Stimulated activated CD8-positive, alpha-beta memory T cell treated with anti-CD3 and anti-CD28 coated beads, Interleukin-4, amount 100 ng/mL, for 1 hour (primary cell): ENCODE measurements at places on chromosomes 5 and 9.

DNA sequence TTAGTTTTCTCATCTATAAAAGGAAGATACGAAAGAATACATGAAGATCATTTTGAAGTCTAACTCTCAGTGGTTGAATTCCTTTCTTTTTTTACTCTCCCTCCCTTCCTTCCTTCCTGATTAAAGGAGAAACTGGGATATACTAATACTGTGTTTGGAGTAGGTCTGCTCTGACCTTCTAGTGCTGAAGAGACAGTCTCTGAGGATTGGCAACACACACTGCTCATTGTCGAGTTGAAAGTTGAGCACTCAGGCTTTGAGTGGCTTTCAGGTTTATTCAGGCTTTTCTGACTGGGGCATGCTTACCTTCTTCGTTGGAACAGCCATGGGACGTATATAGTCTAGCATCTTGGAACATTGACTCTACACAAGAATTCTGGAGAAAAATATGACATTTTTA, 86.9 kb upstream of the RPS23 start:
- DNase-seq = no peak

DNA sequence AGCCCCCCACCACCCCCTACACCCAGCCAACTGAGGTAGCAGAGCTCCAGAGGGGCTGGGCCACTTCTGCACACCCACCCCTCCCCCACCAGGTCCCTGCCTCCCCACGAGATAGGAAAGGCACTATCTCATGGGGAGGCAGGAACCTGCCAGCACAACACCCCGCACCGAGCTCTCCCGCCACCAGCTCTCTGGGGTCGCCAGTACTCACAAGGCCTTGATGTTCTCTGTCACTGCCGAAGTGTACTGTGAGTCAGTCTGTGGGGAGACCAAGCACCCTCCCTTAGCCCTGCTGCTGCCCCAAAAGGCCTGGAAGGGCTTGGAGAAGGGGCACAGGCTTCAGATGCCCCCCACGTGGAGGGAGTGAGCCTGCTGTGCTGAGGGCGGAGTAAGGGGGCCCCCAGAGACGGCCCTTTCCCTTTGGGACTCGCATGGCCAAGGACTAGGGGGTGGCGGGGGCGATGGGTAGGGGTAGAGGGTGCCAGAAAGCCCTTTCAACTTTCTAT, 5.9 kb downstream of the MGAT4B start:
- no peak for DNase-seq

GRCh38 chr5:66415208-66415607, 181.0 kb upstream of the MAST4 start:
- DNase-seq = no peak

DNA sequence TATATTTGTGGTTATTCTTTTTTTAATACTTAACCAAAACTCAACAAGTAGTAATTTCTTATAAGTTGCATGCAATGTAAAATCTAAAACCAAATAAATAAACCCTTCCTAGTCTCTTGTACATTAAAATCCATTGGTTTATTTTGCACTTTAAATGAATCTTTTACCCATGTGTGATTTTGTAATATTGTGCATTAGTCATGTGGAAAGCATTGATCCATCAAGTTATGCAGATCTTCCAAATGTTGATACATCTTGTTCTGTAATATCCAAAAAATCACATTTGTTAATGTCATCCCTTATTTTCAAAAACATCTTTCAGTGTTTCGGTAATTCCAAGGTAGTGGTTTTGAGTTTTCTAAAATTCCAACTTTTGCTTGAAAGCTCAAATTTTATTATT, 63.3 kb downstream of the CWC27 start:
- DNase-seq = no peak

GRCh38 chr9:76191493-76191892, 202.7 kb downstream of the RFK start:
- no peak for DNase-seq

DNA sequence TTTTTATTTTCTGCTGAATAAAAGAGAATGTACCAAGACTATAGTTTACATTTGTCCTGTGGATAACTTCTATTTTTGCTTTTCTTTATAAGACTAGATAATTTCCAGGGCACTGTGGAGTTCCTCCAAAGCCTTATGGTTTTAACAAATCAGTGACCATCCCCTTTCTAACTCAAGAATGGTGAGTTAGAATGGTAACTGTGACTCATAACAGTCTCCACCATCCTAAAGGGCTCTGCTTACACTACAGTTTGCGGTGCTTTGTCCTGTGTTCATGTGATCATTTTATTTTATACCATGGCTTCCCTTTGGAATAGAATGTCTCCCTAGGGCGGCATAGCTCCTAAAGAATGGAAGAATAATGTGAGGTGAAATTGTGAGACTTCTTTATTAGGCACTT, 30.2 kb downstream of the WDR36 start:
- DNase-seq = no peak

GRCh38 chr9:126613651-126614050, at the start of gene LMX1B:
LMX1B (plus strand) TSS chr9:126613928; CDS start chr9:126614450, 522 bp downstream.
- DNase-seq = no peak

DNA sequence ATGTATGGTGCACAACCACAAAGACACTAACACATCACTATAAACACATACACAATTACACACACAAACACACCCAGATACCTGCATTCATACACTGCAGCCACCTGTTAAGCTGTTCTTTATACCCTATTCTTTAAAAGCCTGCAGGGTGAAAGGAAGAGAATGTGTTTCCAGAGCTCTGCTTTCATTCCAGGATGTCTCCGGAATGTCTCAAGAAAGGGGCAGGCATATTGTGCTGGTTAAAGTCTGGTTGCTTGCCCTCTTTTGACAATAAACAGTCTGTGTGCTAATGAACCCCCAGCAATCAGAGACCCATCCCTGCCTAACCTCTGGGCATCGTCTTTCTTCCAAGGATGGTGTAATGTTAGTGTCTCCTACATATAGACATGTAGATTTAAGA, 181.6 kb downstream of the EPB41L4A start:
- no peak for DNase-seq

GRCh38 chr9:9214066-9214465, 1398.7 kb downstream of the PTPRD start:
- no peak for DNase-seq

- DNase-seq = no peak
Measured at GRCh38 chr9:88824711-88825110, 166.6 kb upstream of the S1PR3 start.

GRCh38 chr5:53884844-53885243, 324.4 kb downstream of the NDUFS4 start:
- no peak for DNase-seq

DNA sequence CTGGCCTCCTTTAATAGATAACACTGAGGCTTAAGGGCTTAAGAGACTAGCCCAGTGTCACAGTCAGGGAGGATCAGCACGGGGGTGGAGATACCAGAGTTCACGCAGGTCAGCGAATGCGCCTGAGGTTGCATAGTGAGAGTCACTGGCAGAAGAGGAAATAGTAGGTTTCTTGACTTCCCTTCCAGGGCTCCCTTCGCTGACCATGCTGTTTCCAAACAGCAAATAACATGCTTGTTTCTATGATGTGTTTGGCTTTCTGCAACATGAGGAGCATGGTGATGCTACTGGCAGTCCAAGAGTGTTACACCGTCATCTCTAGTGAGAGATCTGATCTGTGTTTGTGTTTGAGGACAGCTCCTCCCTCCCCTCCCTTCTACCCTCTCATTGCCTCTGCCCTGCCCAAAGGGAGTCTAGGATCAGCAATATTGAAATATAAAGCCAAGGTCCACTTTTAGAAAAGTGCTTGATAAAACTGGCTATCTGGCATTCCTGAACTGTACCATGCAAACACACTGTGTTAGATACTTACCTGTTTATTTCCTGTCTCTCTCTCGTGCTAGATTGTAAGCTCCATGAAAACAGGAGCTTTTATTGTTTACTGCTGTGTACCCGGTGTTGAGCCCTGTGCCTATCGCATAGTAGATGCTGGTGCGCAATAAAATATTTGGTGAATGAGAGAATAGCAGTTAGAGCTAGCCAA, 12.3 kb downstream of the TLE4 start:
- DNase-seq = no peak

- no peak for DNase-seq
Measured at GRCh38 chr5:157924490-157924889, 65.5 kb upstream of the CLINT1 start.

GRCh38 chr9:113492343-113493202, 29.0 kb downstream of the RGS3 start:
- DNase-seq = no peak

DNA sequence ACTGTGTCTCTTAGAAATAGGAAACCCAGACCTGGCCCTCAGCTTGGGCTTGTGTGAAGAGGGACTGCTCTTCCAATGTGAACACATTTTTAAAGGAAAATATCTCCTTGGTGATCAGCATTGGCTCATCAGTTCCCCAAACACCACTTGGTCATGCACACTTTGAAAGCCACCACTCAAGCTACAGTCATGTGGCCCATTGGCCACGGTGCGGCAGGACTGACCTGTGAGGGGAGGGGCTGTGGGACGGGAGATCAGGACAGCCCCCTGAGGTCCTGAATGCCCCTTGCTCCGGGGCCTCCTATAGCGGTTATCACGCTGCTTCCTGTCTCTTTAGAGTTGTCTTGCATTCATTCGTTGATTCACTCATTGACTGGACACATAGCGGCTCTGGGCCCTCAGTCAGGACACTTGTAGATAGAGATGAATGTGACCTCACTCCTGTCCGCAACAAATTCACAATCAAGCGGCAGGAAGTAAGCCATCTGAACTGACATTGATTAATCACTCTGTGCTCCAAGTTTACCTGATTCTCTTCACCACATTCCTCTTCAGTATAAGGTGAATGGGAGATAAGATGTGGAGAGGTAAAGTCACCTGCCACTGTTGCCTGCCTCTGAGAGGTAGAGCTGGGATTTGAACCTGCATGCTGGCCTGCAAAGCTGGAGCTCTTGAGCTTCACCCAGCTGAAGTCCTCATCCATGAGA, 73.1 kb downstream of the COL15A1 start:
- DNase-seq = no peak

- DNase-seq = no peak
Measured at GRCh38 chr9:109286571-109286977, 34.3 kb downstream of the EPB41L4B start.

DNA sequence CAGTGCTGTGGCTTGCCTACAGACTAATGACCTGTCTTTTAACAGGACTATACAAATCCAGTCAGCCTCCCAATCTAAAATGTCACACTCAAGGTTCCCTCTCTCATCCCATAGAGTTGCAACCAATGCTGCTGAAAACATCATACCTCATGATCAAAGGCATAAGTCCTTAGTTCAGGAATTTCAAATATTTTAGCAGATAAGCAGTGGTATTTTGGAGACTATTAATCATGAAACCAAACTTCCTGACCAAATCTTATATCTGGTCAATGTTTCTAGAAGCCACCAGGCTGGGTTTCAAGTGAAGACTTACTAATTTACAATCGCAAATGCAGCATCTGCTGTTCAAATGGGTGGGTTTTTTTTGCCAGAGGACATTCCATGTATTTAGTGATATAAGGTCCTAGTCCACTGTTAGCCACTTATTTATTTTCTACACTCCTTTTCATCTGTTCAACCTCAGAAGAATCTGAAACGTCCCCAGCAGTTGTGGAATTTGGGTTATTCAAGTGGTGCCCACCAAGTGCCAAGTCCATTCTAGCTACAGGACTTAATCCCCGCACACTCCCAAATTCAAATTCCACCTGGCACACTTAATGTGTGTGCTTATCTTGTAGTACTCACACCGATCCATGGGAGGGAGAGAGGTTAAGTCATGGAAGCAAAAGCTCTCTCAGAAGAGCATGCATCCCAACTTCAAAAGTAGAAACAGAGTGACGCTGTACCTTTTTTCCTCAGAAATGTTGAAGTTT, 5.8 kb downstream of the TAS2R1 start:
- DNase-seq = no peak

GRCh38 chr5:138068742-138069600, 14.9 kb upstream of the WNT8A start:
- DNase-seq = peak; percentile 41

DNA sequence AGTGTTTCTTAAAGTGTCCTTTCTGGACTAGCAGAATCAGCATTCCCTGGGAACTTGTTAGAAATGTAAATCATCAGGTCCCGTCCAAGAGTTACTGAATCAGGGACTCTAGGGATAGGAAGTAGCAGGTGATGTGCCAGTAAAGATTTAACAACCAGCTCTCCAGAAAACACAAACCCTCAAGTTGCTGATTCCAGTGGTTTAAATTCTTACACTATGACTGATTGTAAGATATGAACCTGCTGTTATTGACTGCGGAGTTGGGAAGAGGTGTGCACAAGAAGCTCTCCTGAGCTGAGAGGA, 39.1 kb upstream of the BASP1 start:
- DNase-seq = no peak

DNA sequence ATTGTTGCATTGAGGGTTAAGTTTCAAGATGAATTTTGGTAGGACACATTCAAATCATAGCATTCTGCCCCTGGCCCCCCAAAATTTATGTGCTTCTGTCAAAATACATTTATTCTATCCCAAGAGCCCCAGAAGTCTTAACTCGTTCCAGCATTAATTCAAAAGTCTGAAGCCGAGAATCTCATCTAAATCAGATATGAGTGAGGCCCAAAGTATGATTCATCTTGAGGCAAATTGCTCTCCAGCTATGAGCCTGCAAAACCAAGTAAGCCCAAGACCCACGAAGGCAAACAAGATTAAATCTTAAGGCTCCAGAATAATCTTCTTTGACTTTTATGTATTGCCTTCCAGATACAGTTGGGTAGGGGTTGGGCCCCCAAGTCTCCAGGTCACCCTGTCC, 19.2 kb downstream of the TNPO1 start:
- no peak for DNase-seq

- no peak for DNase-seq
Measured at GRCh38 chr5:167898361-167899042, 392.9 kb upstream of the WWC1 start.

GRCh38 chr5:159971038-159971437, 37.9 kb upstream of the TTC1 start:
- no peak for DNase-seq

DNA sequence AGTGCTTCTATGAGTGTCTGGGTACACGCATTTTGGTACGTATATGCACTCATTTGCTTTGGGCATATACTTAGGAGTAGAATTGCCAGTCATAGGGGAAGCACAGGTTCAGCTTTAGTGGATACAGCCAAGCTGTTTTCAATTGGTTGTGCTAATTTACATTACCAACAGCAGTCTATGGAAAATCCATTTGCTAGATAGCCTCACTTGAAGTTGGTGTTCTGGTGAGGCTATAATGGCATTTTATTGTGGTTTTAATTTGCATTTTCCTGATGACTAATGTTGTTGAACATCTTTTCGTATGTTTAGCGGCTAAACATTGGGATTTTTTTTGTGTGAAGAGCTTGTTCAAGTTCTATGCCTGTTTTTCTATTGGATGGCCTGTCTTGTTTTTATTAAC, 76.8 kb upstream of the ANKH start:
- DNase-seq = no peak

DNA sequence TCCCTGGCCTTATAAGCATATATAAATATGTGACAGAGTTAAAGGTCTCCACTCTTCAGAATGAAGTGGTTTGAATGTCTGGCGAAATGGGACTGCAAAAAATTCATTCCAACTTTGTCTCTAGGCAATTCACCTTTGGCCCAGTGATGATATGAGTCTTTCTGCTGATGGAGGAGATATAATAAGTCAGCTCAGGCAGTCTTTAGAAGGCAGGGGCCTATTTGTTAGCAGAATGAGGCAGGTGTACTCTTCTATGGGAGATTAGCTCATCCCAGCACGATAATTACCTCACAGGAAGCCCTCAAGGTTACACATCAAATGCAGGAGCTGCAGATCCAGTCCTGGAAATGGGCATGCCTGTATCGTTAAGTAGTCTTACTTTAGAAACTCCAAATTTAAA, 300.5 kb downstream of the NR2F1-AS1 start:
- DNase-seq = no peak
